ENCODE measurements at places on chromosomes 16 and 17. TPM values are rescaled to one million over a fixed set of nuclear protein-coding genes. Genes with fewer than 3 reads are reported as not detected.

Gene KIF18B
- polyA plus RNA-seq: 9.1 TPM

Gene MYH2
- not detected for polyA plus RNA-seq

Gene CES5A
- 0.13 TPM for polyA plus RNA-seq

Gene KRTAP2-1
- polyA plus RNA-seq: not detected

Gene PIRT
- not detected for polyA plus RNA-seq

Gene ABCA3
- polyA plus RNA-seq: 5.5 TPM

Gene IGFALS
- 1.3 TPM for polyA plus RNA-seq

DNA sequence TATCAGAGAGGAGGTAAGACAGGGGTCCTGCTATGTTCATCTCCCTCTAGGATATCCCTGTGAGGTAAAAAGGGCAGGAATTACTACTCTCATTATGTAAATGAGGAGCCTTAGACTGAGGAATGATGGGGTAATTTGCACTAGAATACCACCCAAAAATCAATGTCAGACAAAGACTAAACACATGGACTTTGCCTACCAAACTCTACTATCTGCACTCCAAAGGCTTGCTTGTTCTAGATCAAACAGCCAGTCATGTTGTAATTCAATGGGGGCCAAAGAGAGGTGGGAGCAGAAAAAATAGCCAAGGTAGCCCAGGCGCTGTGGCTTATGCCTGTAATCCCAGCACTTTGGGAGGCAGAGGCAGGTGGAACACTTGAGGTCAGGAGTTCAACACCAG is 120.7 kb downstream of the LYRM1 start:
- no peak for DNase-seq

- DNase-seq: no peak
These were observed 33.4 kb downstream of the SOX8 start for GRCh38 chr16:1014771-1015495.

DNA sequence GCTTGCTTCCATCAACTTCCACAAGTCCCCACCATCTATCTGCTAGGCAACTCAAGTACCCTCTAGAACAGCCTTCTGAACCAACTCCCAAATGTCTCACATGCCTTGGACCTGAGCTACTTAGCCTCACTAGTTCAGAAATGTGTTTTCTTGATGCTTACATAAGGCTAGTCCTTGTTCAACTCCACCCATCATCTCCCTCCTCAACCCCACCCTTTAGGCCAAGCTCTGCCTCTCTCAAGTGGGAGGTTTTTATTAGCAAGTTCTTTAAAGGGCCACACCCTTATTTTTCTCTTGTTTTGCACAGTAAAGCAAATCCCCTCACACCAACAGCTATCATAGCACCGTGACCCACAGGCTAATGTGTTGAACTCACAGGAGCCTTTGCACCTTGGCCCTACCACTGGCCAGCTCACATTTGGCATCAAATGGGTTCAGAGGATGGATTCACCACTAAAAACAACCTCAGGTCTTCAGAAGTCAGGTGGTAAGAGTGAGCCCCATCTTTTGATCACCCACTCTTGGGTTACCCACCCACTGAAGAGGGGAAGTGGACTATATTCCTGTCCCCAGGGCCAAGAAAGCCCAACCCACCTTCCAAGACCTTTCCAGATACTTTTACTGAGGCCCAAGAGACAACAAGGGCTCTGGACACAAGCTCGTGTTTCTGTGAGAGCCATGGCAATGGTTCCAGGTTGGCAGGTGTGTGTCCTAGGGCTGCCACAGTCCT is 12.2 kb downstream of the PIK3R5 start:
- DNase-seq: no peak

DNA sequence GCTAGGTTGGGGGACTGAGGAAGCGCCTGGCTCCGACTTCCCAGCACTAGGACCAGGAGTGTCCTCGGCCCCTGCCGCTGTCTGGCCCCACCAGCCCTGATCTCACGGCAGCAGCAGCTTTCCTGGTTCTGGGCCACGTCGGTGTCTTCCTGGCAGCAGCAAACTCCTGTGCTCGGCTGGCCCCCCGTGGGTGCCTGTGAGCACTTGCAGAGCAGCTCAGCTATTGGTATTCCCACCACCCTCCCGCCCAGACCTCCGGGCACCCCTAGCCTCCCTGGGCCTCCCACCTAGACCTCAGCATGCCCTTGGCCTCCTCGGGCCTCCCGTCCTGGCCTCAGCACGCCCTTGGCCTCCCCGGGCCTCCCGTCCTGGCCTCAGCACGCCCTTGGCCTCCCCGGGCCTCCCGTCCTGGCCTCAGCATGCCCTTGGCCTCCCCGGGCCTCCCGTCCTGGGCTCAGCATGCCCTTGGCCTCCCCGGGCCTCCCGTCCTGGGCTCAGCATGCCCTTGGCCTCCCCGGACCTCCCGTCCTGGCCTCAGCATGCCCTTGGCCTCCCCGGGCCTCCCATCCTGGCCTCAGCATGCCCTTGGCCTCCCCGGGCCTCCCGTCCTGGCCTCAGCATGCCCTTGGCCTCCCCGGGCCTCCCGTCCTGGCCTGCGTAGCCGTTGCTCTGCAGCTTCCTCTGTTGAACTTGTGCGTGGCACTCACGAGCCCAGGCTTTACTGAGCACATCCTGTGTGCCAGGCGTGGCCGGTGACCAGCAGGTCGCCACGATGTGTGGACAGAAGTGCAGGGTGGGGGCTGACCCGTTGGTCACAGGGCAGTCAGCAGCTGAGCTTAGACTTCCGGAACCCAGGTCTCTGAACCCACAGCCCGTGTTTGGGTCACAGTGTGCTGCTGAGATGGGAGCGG is 51.8 kb upstream of the ACSF3 start:
- no peak for DNase-seq

- no peak for DNase-seq
These were observed 56.9 kb upstream of the PHOSPHO1 start for GRCh38 chr17:49287481-49287880.

DNA sequence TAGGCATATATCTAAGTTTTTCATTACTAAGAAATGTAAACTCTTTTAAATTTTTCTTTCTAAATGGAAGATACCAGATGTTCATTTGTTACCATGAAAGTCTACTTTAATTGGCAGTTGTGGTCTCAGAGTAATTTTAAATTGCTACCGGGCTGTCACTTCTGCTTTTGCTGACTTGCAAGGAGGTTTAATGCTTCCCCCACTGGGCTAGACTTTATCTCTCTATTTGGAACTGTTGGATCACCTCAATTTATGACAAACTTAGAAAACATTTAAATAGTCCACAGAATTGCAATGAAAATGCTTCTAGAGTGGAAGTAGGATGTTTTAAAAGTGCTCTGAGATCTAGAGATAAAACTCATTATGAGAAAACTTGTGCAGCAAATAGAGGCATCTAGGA is 479.8 kb upstream of the GOT2 start:
- no peak for DNase-seq

- no peak for DNase-seq
These were observed 9.5 kb upstream of the RHBDL3 start for GRCh38 chr17:32256012-32256700.

GRCh38 chr17:48179071-48179945 is 71.7 kb downstream of the SNX11 start:
- DNase-seq: no peak

- DNase-seq: no peak
These were observed 3.1 kb downstream of the EVI2A start for GRCh38 chr17:31318298-31318801.

GRCh38 chr16:2296661-2297505 is 29.0 kb upstream of the RNPS1 start:
- no peak for DNase-seq

GRCh38 chr16:71449020-71449419 is 7.2 kb upstream of the TLE7 start:
- no peak for DNase-seq

DNA sequence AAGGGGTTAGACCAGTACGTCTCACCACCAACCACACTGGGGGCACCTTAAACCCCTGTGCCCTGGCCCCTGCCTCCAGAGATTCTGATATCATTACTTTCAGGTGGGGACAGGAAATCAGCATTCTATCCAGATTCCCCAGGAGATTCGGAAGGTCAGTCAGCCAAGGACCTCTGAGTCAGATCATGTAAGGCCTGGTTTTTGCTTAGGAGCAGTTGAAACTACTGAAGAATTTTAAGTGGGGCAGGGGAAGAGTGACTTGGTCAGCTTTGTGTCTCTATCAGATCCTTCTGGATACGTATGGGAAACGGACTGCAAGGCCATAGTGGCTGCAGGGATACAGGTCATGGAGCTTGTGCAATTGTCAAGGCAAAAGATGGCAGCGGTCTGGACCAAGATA is 9.0 kb downstream of the EMP2 start:
- DNase-seq: no peak

GRCh38 chr16:85088570-85089199 is 23.6 kb downstream of the CIBAR2 start:
- no peak for DNase-seq

- no peak for DNase-seq
These were observed 48.3 kb downstream of the CUEDC1 start for GRCh38 chr17:57906910-57907309.

DNA sequence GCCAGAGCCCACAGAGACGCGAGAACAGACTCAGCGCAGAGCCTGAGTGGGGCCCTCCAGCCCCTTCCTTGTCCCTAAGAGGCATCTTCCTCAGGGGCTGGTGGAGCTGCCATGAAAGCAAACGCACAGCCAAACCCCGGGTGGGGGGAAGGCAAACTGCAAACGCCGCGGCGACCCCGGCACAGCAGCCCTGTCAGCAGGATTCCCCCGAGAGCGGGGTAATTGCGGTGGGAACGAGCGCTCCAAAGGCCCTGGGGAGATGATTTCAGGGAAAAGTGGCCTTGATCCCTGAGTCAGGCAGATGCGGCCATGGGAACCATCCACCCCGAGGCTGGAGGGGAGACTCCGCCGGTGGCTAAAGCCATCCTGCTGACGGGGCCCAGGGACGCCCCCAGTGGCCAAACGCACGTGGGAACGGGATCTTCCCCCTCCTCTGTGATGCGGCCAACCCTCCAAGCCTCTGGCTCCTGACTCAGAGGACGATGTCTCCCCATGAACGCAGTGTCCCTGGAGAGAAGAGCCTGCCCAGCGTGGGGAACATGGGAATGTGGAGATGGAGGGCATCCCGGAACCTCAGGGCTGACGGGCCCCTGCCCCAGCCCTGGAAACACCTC is 25.1 kb downstream of the SLC7A5 start:
- no peak for DNase-seq

DNA sequence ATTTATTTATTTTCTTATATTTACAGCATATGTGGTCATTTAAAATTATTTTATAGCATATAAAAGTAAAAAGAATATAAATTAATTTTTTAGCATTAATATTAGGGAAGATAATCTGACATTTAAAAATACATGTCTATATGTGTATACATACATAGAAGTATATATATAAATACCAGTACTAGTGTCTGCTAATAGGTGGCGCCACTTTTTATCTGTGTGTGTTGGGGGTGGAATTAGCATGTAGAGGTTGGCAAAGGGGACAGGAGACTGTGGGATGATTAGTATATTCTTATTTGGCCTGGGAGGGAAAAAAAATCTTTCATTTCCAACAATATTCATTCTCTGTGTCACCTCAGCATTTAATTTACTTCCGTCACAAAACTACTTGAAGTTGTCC is 359.1 kb downstream of the WWOX start:
- DNase-seq: no peak

GRCh38 chr17:20266806-20267458 is 200.4 kb downstream of the LGALS9B start:
- no peak for DNase-seq

DNA sequence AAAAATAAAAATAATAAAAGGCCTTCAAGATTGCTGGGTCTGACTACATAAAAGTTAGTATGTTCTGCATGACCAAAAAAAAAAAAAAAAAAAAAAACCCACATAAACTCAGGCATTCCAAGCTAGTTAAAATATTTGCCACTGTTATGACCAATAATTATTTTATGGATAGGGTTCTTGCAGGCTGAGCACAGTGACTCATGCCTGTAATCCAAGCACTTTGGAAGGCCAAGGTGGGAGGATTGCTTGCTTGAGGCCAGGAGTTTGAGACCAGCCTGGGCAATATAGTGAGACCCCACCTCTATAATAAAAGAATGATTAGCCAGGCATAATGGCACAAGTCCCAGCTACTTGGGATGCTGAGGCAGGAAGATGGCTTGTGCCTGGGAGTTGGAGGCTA is 8.1 kb downstream of the SCNN1B start:
- DNase-seq: no peak

DNA sequence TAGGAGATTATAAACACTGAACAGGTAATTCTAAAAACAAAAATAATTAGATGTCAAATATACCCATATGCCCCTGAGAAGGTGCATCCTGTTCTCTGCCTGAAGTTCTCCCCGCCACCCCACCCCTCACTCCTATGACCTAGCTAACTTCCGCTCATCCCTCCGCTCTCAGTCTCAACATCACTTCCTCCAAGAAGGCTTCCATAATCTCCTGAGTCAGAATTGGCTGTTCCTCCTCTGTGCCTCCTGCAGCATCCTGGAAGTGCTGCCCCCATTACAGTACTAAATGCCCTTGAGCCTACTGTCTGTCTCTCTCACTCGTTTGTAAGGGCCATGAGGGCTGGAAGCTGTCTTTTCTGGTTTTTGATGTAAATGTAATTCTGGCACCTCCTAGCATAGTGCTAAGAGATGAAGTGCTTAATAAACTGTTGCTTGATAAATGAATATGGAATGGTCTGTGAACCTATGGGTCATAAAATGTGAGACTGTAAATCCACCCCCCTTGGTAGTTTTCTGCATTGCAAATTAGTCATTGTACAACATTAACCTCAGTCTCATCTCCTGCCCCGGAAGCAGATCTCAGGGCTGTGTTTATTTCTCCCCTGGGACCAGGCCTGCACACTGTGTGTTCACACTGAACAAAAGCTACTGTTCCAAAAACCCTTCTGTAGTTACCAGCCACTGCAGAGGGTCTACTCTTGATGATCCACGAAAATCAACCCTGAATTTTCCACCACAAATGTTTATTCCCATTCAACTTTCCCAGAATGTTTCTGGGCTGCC is 3.9 kb upstream of the MYO1D start:
- no peak for DNase-seq

GRCh38 chr17:6473128-6473767 is 29.0 kb downstream of the PIMREG start:
- DNase-seq: no peak

- DNase-seq: no peak
These were observed 49.8 kb upstream of the METRNL start for GRCh38 chr17:83029571-83029970.

- DNase-seq: no peak
These were observed 43.7 kb upstream of the GOSR1 start for GRCh38 chr17:30433514-30433913.

DNA sequence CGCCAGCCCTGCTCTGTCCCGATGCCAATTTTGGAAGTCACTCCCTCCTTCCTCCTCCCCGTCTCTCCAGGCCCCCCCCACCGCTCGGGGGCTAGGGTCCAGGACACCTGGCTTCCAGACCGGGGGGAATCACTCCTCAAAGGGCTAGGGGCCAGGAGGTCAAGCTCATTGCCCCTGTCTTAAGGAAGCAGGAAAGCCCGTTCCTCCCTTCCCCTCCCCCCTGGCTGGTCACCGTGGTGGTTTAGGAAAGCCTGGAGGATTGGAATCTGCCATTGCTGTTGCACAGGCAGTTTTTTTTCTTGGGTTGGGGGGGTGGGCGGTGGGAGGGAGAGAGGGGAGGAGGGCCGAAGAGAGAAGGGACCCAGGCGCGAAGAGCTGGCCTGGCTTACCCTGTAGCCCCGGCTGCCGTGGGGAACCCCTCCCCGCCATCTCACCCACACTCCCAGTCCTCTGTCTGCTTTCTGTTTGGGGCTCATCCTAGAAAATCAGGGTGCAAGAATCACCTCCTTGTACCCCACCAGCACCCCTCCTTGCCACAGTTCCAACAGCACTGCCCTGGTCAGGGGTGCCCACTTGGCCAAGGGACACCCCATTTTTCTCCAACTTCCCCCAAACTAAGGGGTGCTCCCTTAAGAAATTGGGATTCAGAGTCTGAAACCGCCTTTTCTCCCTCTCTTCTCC is 2.9 kb upstream of the BCL6B start:
- no peak for DNase-seq

All from right renal cortex interstitium (tissue), 3 donors.